ENCODE measurements at places on chromosomes 1 and 21.

- no peak for DNase-seq
These were observed 16.3 kb downstream of the TLR5 start for GRCh38 chr1:223126741-223127140.

DNA sequence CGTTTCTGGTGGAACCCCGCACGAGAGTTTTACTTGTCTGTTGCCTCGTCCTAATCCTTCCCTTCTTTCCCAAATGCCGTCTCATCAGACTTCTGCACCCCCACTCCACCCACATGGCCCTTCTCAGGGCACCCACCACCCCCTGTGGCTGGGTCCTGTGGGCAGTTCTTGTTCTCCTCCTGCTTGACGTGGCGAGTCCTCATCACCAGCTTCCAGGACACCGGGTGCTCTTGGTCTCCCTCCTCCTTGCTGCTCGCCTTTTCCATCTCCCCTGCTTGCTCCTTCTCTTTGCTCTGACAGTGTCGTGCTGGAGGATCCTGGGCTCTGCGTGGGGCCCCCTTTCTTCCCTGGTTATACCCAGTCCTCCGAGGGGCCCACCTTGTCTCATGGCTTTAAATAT is 51.8 kb downstream of the B3GALT5 start:
- DNase-seq = no peak

DNA sequence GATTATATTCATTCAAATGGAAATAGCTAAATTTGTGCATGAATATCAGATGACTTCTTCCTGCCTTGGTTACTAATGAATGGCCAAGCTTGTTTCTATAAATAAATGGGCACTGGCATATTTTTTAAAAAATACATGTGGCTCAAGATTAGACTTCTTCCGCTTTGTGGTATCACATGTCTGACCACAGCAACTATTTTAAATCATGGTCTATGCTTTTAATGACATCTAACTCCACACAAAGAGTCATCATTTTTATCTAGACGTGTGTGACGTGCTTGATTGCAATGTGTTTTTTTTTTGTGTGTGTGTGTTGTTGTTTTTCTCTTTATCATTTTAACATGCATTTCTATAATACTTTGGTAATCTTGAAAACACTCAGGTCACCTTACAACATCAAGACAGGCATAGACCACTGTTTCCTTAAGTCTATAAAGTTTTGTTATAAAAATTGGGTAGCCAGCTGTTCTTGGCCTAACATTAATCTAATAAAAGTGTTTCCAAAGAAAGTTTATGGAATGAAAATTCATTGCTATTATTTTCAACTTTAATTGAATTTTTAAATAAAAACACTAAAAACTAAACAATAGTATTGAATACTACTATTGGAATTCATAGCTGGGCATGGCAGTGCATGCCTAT is 29.5 kb downstream of the RGS1 start:
- DNase-seq = no peak

DNA sequence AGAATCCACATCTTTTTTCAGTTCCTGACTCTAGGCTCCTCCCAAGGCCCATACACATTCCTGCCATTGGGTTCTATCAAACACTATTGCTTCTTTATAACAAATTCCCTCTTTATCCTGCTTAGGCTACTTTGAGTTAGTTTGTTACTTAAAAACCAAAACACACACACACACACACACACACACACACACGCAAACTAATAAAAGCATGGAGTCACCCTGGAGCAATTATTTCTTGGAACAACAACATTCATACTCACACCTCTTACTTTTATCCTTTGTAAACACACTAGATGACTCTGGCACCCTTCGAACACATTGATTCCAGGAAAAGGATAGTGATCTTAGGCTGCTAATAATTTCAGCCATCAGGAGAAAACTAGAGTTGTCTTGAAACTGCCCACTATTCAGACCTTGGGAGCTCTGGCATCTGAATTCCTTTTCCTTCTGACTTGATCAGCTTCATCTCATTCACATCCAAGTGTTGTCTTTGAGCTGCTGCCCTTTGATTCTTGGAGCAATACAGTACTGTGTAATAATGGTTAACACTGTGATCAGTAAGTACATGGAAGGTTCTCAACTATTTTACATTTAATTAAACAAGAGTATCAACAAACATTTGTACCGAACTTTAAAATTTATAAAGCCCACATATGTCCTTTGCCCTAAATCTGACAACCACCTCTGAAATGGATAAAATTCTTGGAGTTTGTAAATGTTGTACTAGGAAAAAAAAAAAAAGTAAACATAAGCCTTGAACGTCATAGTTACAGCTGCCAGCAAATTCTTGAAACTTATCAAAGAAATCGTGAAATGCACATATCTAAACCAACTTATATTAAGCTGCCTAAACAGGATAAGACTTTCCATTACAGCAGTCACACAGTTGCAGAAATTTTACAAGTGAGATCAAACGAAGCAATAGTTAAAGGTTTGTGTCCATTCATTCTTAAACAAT is 2.8 kb upstream of the SEC22B start:
- no peak for DNase-seq

GRCh38 chr1:219566951-219567947 is 45.7 kb downstream of the ZC3H11B start:
- no peak for DNase-seq

- DNase-seq = no peak
These were observed 401 bp downstream of the WNT9A start for GRCh38 chr1:227947386-227947675.

DNA sequence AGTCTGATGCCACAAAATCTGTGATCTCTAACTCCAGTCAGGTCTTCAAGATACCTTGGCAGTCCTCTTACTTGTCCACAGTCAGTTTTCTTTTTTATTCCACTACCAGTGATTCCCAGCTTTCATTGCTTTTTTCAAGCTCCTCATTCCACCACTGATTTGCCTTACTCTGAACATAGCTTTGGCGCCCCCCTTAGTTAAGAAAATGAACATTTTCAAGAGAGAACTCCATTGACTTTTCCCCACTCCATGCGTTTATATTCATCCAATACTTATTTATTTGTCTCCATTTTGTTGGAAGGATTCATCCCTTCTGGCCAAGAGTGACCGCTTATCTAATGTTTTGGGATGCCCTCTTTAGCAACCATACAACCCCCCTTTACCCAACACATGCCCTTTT is 33.9 kb upstream of the IPO9 start:
- no peak for DNase-seq

DNA sequence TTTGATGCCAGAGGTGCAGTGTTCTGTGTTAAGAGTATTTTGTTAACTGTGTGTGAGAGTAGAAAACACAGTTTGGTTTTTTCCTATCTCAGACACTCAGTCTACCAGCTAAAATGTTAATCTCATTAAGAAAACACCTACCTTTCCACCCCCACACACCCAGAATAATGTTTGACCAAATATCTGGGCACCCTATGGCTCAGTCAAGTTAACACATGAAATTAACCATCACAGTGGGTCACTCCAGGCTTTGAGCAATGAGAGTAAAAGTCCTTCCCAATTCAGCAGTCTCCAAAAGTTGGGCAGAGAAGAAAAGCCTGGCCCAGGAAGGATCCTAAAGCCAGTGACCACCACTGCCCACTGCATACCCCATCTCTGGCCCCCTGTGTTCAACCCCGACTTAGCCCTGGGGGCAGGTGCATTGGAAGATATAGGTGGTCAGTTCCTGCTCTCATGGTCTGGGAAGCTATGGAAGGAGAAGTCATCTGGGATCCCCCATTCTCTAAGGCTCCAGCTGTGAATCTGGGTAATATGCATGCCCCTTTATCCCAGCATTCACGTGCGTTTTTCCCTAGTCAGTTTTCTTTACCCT is 50.2 kb upstream of the CSF3R start:
- no peak for DNase-seq

- DNase-seq = no peak
These were observed 18.6 kb upstream of the FMN2 start for GRCh38 chr1:240073097-240073496.

- DNase-seq = no peak
These were observed 452.4 kb downstream of the PTPRU start for GRCh38 chr1:29688471-29689365.

- no peak for DNase-seq
These were observed 60.1 kb upstream of the LAMC2 start for GRCh38 chr1:183126000-183126366.

- DNase-seq = no peak
These were observed 39.0 kb downstream of the MRPL39 start for GRCh38 chr21:25568246-25568645.

DNA sequence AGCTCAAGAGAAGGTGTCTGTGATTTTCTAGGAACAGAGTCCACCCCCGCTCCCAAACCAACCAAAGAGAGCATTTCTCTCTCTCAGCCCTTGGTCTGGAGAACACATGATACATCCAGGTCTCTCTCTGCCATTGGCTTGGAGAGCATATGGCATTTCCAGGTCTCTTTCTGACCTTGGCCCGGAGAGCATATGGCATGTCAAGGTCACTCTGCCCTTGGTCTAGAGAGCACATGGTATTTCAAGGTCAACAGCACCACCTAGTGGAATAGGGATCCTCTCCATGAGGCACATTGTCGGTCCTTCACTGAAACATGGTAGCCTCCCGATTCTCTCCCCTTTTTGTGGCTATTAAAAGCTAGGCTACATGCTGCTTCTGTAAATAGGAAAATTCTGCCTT is 437.7 kb upstream of the OLFM3 start:
- no peak for DNase-seq

DNA sequence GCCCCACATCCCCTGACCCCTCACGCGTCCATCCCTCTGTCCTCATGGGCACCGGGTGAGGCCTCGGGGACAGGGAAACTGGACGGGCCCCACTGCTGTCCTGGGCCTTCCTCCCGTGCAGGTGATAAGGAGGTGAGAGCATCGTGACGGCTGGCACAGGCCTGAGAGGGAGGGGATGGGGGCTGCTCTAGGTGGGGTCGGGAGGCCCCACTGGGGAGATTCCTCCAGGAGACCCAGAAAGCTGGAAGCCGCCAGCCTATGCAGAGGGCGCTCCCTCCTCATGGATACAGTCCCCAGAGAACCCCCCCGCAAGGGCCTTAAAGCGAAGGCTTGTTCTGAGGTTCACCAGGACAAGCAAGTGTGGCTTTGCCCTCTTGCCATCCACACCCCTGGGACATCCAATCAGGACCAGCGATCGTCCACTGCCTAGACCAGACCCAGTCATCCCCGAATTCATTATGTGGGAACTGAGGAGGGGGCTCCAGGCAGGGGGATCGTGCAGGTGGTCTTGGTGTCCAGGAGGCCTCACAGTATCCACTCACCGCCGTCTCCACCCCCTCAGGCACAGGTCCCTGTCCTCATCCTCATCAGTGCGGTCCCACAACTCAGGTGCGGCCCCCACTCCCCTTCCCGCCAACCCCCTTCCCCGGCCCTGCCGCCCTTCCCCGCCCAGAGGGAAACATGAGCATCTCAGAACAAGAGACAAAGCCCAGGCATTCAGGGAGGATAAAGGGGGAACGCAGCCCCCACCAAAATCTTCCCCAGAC is 45.3 kb upstream of the COL18A1 start:
- DNase-seq = no peak

DNA sequence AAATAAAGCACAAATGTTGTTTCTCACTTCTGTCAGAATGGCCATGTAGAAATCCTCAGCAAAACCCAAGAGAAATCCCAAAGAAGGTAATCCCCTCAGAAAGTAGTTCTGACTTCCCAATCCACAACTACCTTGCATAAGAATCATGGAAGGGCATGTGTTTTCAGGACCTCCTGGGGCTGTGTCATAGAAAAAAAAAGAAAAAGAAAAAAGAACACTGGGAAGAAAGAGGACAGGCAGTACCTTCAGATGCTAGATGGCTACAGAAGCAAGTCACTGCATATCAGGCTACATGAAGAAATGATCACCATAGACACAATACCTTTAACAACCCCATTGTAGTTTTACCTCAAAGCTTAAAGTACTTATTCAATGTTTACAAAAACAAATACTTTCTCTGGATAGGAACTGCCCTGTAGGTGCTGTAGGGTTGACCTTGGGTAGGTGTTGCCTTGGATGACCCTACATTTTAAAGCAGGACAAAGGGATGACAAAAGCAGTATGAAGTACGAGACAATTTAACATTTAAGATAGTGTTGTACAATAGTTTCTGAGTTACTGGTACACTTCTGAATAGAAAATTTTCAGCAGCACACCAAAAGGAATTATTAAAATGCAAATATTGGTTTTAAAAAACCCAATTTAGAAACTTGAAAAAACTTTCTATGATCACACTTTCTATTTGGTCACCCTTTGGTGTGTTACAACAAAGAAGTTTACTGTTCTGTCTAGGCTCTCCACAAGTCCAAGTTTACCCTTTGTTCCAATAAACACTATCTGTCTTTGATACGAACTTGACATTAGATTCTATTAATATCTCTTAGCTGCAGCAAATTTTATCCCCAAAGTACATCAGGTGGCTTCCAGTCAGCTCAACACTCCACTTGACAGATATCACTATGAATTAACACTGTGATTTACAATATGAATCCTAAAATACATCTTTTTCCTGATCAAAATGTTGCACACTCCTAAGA is 5.0 kb downstream of the TRIT1 start:
- DNase-seq = no peak

DNA sequence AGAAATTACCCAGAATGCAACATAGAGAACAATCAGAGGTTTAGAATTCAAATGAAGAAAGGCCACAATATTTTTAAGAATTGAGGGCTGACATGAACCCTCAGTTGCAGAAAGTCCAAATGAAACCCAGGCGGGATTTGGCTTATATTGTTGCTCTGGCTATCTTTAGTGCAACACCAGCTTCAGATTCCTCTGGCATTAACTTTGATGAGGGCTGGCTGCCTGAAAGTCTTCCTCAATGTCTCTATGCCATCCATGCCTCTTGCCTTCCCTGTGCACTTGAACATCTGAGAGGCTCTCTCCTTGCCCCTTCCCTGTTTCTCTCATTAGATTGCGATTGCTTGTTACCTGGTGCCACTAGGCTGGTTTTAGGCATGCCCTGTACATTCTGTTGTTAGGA is 31.2 kb upstream of the DPT start:
- DNase-seq = no peak

DNA sequence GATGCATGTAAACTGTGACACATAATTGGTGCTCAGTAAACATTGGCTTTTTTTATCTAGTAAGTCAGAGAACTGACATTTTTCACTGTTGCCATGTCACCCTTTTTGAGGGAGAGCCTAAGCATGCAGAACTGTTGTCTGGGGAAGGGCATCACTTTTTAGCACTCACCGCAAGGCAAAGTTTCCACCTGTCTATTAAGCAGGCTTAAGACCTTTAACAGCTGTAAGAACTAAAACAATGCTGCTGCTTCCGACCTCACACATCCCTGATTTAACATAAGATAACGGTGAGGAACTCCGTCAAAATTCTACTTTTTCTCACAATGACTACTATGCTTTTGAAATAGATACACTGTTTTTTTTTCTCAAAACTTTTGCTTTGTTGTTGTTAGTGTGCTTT is 554.8 kb downstream of the NUF2 start:
- no peak for DNase-seq
